ENCODE measurements at places on chromosomes 3 and 15.
A peak's percentile ranks its signal among the peaks of the same experiment; 100 is the strongest.

DNA sequence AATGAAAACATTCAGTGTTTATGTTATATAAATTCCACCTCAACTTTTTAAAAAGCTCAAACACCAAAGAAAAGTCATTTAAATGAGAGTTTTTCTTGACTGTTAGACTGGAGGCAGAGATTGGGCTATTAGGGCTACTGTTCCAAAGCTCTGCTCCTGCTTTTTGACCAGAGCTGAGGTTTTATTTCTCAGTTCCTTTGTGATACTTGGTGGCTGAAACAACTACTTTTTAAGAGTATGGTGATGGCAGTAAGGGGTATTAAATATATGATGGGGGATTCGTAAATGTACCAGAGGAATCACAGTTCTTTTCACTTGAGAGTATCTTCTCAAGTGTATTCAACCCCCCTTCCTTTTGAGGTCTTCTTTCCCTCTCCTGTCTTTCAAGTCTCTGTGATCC is 186.1 kb upstream of the CGNL1 start:
- no peak for ATAC-seq

- ATAC-seq: no peak
Measured at GRCh38 chr3:20905210-20905805, 719.3 kb upstream of the SGO1 start.

GRCh38 chr3:94303897-94304296 is 241.0 kb downstream of the NSUN3 start:
- ATAC-seq: no peak

DNA sequence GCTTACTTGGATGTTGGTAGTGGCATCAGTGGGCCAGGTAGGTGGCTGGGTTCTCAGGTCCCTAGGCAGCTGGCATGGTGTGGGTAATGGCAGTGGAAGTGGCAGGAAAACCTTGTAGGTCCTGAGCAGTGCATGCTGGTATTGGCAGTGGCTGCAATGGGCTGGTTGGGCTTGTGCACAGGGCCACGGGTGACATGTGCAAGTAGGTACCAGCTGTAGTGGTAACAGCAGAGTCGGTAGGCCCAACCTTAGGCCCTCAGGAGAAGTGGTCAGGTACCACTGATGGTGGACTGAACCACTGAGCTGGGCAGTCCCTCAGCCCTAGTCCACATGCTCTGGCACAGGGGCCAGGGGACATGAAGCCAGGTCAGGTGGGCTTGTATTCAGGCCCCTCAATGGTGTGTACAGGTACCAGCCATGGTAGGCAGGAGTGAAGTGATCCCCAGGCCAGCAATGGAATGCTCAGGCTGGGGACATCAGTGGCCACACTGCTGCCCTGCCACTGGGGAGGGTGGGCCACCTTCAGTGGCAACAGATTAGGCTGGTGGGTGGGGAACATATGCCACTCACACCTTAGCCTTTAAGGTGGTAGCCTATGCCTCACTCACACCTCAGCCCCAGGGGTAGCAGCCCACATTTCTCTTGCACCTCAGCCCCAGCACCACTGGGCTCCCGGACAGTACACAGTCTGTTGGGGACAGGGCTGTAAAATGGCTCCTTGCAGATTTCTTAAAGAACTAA is 118.1 kb downstream of the LRRK1 start:
- no peak for ATAC-seq

- ATAC-seq: peak; percentile 80
Measured at GRCh38 chr15:101167753-101168462, 83.9 kb downstream of the CHSY1 start.
